ENCODE measurements at places on chromosomes 11 and 22.

GRCh38 chr11:6782720-6783119 is at the start of gene OR2AG1:
TSS of gene OR2AG1 (plus strand) at chr11:6783020. CDS start at chr11:6785038, 2,018 bp downstream.
- no peak for DNase-seq

DNA sequence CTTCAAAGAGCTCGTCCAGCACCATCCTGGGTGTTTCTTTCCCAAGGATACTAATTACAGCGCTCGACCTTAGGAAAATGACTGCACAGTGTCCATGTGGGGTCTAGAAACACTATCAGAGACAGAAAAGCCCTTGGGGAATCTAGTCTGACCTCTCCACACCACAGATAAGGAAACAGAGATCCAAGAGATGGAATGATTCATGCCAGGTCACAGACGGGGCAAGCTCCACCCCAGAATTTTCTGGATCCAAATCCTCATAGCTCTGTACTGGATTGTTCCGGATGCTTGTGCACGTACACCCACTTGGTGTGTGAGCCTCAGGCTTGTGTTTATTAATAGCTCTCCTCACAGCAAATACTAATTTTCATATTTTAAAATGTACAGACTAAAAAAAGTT is 11.3 kb downstream of the ABTB2 start:
- DNase-seq = no peak

GRCh38 chr11:70710192-70710591 is 311.9 kb downstream of the CTTN start:
- DNase-seq = no peak

- no peak for DNase-seq
Observed at GRCh38 chr11:4026389-4026788, 68.2 kb upstream of the RRM1 start.

- DNase-seq = peak; percentile 51
Observed at GRCh38 chr22:28930357-28931007, 47.1 kb downstream of the ZNRF3 start.

DNA sequence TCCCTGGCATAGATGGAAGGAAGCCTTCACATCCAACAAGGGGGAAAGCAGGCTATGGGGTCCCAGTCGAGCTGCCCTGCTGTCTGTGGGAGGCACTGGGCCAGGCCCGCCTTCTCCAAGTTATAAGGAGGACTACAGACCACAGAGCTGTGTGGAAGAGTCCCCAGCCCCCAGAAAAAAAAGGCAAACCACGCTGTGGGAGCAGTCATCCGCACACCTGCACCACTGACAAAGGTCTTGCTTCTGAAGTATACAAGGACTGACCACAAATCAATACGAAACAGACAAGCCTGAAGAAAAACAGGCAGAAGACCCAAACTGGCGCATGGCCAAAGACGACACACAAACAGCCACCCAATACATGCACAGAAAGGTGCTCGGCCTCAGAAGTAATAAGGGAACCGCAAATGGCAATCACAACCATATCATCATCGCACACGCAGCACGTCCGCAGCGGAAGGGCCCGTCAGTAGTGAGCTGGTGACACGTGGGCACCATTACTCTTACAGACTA is 384.1 kb downstream of the CTTN start:
- peak; percentile 90 for DNase-seq

GRCh38 chr11:118052581-118053206 is 24.2 kb upstream of the TMPRSS4 start:
- DNase-seq = no peak

DNA sequence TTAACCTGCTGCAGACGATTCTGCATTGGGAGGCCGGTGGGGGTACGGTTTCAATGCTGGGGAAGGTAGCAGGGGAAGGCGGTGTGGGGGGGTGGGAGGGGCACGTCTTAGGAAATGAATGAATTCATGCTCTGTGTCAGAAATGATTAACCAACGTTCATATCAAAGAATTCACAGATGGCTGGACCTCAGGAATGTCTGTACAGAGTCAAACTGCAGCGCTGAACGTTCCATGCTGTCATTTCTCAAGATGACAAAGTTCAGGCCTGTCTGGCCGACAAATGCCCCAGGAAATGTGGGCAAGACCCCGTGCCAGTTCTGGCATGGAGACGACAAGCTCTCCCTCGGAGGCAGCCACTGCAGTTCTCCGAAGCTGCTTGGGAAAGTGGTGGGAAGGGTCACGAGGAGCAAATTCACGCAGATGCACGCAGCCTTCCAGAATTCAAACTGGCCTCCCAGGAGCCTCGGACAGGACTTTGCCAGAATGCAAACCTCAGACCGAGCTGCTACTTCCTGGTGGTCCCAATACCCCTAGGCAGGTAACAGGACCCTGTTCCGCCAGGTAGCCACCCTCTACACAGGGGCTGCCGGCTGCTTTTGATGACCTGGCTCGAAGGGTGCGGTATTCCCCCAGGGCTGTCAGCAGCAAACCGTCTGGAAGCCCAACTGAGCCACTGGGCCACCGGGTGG is 81.5 kb downstream of the TRMU start:
- DNase-seq = no peak

- DNase-seq = no peak
Observed at GRCh38 chr11:44199298-44199697, 103.8 kb downstream of the EXT2 start.

DNA sequence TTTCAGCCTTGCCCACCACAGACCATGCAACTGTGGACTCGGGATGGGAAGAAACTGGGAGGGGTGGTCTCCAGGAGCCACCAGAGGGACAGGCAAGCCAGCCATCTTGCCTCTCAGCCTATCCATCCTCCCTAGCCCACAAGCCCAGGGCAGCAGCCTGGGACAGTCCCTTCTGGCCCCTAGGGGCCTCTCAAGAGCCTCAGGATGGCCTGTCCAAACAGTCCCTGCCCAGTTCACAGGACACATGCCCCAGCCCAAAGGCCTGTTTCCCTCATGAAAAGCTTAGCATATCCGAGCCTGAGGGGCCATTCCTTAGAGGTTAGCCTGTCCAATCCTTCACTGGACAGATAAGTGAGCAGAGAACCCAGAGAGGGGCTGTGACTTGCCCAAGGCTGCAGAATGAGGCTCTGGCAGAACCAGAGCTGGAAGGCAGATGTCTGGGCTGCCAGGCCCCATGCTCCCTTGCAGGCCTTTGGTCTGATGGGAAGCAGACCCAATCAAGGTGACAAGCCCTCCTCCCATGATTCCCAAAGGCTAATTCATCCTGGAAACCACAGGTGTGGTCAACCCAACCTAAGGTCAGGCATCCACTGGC is 28.2 kb downstream of the LRRC10B start:
- no peak for DNase-seq

- no peak for DNase-seq
Observed at GRCh38 chr11:42012271-42012670, 552.8 kb upstream of the LRRC4C start.

- DNase-seq = peak; percentile 22
Observed at GRCh38 chr11:134599299-134599771, 187.3 kb upstream of the B3GAT1 start.

DNA sequence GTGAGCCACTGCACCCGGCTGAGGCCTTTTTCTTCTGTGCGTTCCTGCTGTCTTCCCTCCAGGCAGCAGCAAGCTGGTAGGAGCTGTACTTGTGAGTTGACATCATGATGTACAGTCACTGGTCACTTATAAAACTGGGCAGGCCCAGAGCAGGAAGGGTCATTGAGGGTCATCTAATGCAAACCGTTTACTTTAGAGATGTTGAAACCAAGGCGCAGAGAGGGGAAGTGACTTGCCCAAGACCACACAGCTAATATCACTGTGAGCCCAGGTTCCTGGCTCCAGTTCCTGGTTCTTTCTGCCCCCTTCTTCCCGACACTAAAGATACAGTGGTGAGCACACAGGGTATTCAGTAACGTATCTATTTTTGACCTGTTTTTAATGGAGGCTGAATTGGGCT is 27.3 kb downstream of the PTPRJ start:
- no peak for DNase-seq

DNA sequence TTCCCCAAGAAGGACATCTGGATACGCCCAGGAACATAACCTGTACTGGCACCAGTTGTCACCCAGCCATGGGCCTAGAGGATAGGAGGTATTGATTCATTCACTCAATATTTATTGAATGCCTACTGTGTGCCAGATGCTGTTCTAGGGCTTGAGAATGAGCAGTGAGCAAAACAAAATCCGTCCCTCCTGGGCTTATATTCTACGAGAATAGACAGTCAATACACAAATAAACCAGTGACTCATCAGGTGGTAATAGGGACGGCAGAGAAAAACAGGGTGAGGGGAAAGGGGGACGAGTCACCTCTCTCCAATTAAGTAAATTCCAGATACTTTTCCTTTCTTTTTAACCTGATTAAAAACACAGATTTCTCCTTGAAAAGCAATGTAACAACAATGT is 103.5 kb downstream of the MICAL2 start:
- DNase-seq = no peak

DNA sequence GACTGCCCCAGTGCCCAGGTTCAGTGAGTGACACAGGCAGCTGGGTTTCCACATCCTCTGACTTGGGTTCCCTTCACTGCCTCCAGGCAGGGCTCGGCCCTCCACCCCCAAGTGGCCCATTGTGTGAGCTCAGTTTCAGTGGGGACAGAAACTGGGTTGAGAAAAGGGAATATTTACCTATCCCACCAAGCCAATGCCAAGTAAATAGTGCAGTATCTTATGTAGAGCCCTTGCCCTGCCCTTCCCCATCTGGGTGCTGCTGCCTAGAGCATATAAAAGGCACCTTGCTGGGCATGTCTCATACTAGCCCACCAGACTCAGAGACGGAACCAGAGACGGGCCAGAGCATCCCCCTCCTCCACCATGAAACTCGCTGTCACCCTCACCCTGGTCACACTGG is at the start of gene SCGB1A1:
TSS of gene SCGB1A1 (plus strand) at position 301 of the 400 bp plus-strand sequence. CDS start at position 364, 63 bp downstream.
- DNase-seq = no peak

GRCh38 chr22:19691721-19692341 is 22.5 kb upstream of the SEPTIN5 start:
- DNase-seq = no peak

DNA sequence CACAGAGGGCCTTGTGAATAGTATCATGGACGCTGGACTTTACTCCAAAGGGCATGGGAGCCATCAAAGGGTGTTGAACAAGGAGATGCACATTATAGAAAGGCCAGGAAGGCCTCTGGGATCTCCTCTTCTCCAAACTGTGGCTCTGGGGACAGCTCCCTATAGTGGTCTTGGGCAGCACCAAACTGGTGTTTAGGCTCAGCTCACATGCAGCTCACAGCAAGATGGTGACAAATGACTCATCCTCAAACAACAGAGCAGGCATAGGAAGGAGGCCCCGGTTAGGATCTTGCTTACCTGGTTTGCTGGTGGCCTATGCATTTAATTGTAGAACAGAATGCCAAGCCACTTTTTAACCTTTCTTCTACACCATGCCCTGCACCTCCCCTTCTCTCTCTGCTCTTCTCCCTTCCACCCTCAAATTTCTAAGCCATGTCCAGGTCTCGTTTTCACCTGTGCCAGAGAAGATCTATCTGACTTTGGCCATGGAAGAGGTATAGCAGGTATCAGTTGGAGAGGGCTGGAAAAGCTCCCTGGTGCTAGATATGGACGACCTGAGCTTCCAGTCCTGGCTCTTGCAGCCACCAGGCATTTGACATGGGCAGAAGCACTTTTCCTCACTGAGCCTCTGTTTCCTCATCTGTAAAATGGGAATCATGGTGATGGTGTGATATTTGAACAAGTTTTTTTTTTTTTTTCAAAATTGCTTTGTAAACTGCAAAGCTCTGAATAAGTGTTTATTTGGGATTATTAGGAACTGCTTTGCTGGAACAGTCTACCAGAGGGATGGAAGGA is 14.4 kb upstream of the EHF start:
- DNase-seq = no peak

DNA sequence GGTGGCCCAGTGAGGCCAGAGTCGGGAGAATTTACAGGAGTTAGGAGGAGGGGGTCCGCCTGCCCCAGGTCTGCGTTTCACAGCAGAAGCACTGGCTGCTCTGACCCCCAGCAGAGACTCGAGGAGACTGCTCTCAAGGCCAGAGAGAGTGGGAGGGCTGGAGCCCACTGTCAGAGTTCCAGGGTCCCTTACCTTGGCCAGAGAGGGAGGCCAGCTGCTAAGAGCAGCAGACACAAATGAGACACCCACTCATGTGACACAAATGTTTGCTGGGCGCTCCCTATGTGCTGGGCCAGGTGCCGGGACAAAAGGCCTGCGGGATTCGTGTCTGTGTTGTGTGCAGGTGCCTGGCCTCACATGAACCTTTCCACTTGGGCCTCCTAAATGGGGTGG is 2.8 kb upstream of the TNFRSF13C start:
- DNase-seq = no peak

- no peak for DNase-seq
Observed at GRCh38 chr11:74749965-74750296, 1.3 kb downstream of the RNF169 start.

DNA sequence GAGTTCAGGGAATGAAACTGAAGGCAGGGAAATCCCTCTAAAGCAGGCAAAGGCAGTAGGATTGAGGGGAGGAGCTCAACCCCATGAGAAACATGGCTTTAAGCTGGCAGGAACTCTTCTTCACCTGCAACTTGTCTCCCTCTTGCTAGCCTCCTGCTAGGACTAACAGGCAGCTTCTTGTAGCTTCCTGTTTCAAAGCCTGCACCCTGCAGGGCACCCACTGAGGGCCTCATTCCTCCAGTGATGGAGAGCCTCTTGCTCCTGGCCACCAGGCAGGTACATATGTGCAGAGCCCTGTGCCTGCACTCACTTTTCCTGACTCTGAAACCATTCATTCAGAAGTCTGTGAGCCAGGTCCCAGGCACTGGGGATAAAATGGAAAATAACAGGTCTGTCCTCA is 137.0 kb downstream of the SERGEF start:
- no peak for DNase-seq

DNA sequence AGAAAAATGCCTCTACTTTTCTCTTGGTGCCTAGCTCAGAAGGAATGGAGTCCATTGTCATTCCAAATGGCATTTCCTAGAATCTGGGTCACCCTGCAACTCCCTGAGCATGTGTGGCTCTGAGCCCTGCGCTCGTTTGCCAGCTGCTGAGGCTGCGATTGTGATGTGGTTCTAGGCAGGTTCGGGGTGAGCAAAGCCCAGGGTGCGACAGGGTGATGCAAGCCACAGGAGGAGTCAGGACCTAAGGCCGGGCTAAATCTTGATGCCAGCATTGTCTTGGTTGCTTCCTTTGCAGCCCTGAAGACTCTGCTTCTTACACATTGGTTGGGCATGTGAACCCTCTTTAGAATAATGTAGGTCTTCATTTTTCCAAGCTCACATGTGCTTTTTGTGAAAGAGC is 131.0 kb downstream of the MORC2 start:
- no peak for DNase-seq

DNA sequence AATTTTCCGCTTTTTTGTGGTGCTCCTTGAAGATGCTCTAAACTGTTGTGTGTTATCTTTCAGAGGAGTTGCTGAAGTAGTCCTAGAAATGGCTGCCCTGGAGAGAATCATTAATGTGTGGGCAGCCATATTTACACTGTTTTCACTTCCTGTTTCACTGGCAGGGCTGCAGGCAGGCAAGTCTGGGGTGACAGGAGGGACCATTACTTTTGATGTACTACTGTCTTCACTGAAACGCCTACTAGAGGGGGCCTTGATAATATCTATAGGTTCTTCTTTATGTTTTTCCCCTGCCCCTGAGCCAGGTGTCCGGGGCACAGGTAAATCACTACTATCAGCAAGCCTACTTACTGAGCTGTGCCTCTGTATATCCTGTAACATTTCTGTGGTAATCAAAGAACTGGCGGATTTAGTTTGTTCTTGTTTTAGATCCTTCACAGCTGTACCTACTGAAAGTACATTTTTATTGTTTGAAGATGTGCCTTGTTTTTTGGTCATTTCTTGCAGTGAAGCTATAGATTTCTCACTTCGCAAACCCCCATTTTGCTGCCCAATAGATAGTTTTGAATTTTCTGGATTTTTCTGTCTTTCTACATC is 39.7 kb downstream of the ACAT1 start:
- DNase-seq = no peak

Data from NCI-H187 (cell line).